Myocyte (in vitro differentiated cells): ENCODE measurements at places on chromosomes 16 and 17. TPM values are rescaled to one million over a fixed set of nuclear protein-coding genes. Genes with fewer than 3 reads are reported as not detected.

TEKT1 gene
- total RNA-seq, result not detected in 2 replicates

B9D1 gene
- total RNA-seq, result 13.9 and 14.0 TPM in 2 replicates

MAP3K14 gene
- total RNA-seq, result 9.2 and 16.4 TPM in 2 replicates

DNA sequence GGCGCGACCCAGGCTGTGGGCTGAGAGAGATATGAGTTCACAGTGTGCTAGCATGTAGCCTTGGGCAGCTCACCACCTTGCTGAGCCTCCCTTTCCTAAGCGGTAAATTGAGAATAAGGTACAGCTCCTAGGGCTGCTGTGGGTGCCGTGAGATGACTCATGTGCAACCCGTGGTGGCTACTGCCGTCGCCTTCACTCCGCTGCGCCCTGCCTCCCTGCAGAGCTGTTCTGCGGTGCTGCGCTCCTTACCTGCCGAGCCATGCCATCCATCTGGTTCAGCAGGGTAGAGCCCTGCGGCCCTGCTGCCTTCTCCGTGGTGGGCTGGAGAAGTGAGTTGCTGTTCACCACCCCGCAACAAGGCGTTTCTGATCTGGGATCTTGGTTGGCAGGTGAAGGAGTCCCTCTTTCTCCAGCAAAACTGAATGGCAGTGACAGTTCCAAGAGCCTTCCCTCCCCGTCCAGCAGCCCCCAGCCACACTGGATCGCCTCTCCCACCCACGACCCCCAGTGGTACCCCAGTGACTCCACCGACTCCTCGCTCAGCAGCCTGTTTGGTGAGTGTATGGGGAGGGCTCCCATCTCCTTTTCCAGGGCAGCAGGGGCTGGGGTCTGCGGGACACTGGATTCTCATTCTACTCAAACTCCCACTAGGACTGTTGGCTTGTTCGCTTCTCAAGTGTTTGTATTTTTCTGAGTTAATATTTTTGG is 9.3 kb upstream of the JPT2 start:
- no peak for DNase-seq

GRCh38 chr17:45951941-45952340 is 47.1 kb upstream of the STH start:
- DNase-seq, result no peak

GRCh38 chr16:12113523-12114345 is 137.2 kb downstream of the SNX29 start:
- DNase-seq, result peak; percentile 80

DNA sequence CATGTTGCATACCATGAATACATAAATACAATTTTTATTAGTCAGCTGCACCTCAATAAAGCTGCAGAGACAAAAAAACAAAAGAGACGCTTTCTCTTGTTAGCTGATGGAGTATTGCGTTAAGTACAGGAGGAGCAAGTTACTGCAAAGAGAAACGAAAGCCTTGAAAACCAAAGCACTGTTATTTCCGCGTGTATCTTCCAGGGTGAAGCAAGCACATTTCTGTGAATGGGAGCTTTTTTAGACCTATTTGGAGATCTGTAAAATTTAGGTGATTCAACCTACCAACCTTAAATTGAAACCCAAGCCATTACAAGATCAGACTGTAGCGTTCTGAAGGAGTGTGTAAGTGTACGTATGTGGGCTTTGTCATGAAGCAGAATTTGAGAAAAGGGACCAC is 390.4 kb downstream of the SOX9 start:
- DNase-seq, result no peak
